ENCODE measurements at places on chromosomes 5 and 9. TPM values are rescaled to one million over a fixed set of nuclear protein-coding genes. Genes with fewer than 3 reads are reported as not detected.

DNA sequence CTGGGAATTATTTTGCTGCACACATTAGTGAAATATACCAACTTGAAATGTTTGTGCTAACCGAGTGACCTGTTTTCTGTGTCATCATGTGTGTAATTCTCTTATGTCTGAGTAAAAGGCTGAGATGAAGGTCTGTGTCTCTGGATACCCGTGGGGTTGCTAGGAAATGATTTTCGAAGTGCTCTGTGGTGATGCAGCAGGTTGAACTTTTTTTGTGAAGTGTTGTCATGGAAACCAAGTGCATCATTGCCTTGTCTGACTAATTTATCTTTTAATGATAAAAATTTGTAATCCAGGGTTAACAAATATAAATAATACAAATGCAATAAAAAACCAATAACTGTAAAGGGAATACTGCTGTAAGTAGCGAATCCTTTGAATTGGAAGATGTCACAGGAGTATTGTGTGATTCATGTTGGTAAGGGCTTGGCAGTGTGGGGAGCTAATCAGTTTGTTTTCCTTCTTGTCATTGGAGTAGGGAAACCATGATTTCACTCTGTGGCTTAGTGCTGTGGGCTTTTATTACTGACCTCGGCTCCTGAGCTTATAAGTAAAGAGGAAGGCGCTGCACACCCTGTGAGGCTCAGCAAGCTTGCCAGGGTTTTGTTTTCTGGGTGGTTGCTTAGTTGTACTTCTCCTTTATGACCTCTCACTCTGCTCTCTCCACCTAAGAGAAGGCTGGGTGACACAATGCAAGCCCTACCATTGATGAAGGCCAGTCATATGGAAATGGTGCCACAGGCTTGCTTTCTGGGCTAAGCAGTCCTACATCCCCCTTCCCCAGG lies 22.3 kb downstream of the PDE8B start:
- no peak for DNase-seq

GRCh38 chr9:132935026-132935425 lies 9.4 kb downstream of the TSC1 start:
- DNase-seq: no peak

- peak; percentile 38 for DNase-seq
Observed at GRCh38 chr5:148791334-148791667, 35.1 kb upstream of the ADRB2 start.

DNA sequence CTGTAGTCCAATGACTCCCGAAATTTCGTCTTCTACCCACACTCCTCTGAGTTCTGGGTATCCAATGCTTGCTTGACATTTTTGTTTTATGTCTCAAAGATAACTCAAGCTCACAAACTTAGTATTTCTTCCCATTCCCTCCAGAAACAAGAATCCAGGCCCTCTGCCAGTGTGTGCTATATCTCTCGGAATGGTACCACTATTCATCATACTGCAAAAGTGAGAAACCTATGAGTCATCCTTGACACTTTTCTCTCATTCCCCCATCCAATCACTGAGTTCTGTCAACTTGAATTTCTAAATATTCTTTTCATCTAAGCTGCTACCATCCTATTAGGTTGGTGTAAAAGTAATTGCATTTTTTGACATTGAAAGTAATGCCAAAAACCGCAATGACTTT lies 9.8 kb downstream of the SLC12A2 start:
- no peak for DNase-seq

DNA sequence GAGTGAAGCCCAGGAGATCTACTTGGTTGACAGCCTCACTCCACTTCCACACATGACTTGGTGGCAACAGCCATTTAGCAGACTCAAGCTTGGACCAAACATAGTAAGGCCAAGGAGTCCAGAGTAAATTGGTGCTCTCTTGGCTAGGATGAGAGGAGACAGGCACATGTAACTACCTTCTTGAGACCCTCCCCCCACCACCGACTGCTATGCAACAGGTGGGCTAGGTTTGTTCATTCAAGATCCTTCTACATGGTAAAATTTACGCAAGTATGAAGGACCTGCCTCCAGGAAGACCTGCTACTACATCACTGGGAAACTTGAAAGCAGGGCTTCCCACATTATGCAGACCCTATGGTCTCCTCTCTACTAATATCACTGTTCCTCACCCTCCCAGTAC lies 442.4 kb downstream of the SPOCK1 start:
- no peak for DNase-seq

Gene PLGRKT
- 32.0 TPM for total RNA-seq

GRCh38 chr9:79630521-79631403 lies 59.0 kb downstream of the TLE4 start:
- no peak for DNase-seq

DNA sequence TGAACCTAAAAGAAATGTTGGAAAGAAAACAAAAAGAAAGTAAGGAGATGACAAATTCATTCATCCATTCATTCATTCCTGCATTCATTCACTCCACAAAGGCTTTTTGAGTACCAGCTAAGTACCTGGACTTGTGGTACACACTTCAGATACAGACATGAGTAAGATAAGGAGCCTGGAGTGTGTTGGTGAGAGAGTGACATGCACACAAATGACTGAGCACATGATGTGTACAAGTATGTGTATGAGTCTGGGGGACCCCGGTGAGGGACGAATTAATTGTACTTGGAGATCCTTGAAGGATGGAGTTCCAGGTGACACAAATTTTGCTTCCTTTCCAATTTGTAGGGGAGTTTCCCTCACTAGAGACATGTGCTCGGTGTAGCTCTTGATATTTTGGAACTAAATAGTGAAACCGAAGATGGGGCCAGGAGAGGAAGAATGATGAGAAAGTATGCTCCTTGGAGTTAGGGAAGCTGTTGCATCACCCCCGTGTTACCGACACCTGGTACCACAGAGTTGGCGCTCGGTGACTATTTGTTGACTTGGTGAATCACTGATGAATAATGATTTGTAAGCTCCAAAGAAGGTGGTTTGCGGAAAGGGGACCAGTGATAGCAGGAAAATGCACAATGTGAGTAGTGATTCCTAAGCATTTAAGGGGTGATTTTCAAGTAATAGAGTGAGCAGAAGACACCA lies 509.8 kb downstream of the CCDC171 start:
- no peak for DNase-seq

DNA sequence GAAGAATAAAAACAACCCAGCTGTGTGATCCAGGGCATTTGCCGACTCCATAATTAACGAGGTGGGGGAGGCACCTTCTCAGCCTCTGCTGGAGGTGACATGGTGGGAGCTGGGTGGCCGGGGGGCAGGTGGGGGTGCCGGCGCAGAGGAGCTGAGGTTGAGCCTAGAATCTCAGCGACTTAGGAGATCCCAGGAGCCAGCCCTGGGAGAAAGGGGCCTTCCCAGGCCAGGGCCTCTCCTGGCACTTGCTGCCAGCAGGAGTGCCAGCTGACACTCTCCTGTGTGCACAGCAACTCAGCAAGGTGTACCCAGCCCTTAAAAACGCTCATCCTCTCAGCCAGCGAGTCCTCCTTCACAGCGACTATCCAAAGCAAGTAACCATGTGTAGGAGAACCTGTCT lies 62.8 kb upstream of the FCN1 start:
- no peak for DNase-seq

- DNase-seq: no peak
Observed at GRCh38 chr5:110851357-110851756, 112.5 kb downstream of the SLC25A46 start.

Gene TEX48
- 1.5 TPM for total RNA-seq

Gene PCSK1
- not detected for total RNA-seq

DNA sequence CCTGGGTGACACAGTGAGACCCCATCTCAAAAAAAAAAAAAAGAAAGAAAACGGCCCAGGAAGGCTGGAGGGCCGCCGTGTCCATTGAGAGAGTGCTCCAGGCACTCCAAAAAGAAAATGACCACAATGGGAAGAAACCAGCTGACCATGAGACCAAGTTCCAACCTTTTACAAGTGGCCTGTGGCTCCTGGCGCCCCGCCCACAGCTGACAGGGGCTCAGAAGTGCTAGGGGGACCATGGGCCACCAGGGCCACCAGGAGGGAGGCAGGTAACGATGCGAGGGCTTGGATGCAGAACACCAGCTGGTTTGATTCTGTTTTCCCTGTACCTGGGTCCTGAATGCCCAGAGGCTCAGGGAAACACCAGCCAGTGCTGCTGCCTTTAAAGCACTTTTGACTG lies 34.6 kb downstream of the FXN start:
- no peak for DNase-seq

GRCh38 chr9:37151812-37152211 lies 31.4 kb downstream of the ZCCHC7 start:
- no peak for DNase-seq

- no peak for DNase-seq
Observed at GRCh38 chr5:36722900-36723299, 116.5 kb downstream of the SLC1A3 start.

GRCh38 chr5:175752826-175753535 lies 95.1 kb downstream of the HRH2 start:
- DNase-seq: no peak

- DNase-seq: no peak
Observed at GRCh38 chr5:140073296-140073695, 30.2 kb upstream of the NRG2 start.

Gene FGD3
- 104 TPM for total RNA-seq

DNA sequence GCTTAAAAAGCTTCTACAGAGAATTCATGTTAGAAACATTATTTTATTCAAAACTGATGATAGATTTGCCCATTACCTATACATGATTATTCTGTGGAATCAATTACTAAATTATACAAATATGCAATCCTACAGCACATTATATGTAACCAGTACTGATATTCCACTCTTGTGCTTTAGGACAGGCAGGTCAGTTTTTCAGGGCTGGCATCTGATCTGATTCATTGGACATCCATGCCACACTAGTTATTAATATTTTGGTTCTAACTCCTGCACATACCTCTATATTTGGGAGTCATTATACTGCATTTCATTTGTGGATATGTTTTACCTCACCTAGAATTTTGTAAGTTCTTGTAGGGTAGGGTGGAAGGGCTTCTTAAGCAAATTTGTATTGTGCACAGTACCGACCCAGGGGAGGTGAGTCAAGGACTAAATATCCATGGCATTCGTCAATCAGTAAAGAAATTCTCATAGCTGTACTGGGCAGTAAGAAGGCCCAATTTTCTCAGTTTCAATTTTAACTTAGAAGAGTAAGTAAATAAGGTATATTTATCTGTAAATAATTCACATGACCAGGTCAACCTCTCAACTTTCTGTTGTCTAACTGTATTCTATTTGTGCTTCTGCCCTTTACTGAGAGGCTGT lies 33.5 kb downstream of the ELOVL7 start:
- DNase-seq: no peak

Gene ANKRD18A
- total RNA-seq: 3.4 TPM

DNA sequence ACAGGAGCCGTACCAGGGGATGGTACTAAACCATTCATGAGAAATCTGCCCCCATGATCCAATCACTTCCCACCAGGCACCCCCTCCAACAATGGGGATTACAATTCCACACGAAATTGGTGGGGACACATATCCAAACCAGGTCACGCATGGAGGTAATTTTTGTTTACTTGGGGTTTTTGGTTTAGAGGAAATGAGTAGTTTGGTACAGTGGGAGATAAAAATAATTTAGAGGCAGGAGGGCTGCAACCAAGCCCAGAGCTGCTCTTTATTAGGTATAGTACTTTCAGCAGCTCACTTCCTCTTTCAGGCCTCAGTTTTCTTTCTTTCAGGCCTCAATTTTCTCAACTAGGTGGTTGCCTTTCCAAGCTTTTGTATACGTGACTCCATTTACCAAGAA lies 23.2 kb downstream of the PRUNE2 start:
- no peak for DNase-seq

GRCh38 chr9:114363424-114363823 lies 24.4 kb downstream of the AKNA start:
- no peak for DNase-seq

GRCh38 chr5:9108162-9108561 lies 437.7 kb downstream of the SEMA5A start:
- no peak for DNase-seq

- no peak for DNase-seq
Observed at GRCh38 chr5:77145666-77146065, 58.6 kb upstream of the ZBED3 start.
